RKO (cell line): ENCODE measurements at places on chromosomes 12 and 14.

GRCh38 chr14:105154476-105154871 lies 14.1 kb downstream of the JAG2 start:
- DNase-seq, result no peak

GRCh38 chr12:27151479-27151878 lies 69.1 kb upstream of the C12orf71 start:
- DNase-seq, result no peak

DNA sequence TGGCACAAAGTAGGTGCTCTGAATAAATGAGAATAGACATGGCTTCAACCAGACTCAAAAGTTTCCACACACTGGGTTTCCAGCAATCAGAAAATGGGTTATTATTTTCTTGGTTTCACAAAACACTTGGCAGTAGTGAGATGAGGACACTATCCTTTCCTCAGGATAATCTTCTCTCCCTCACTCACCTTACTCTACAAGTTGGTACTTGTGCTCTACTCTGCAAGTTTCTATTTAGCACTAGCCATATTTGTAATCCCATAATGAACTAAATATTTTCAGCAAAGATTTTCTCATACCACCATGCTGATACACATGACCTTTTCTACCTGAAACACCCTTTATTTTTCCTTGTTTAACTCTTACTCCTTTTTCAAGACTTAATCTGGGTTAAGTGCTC lies 137.7 kb downstream of the FOXA1 start:
- no peak for DNase-seq

GRCh38 chr14:21109377-21110138 lies 8.7 kb downstream of the TMEM253 start:
- DNase-seq, result no peak

- no peak for DNase-seq
These were observed 175.6 kb downstream of the GLT1D1 start for GRCh38 chr12:129028844-129029243.

DNA sequence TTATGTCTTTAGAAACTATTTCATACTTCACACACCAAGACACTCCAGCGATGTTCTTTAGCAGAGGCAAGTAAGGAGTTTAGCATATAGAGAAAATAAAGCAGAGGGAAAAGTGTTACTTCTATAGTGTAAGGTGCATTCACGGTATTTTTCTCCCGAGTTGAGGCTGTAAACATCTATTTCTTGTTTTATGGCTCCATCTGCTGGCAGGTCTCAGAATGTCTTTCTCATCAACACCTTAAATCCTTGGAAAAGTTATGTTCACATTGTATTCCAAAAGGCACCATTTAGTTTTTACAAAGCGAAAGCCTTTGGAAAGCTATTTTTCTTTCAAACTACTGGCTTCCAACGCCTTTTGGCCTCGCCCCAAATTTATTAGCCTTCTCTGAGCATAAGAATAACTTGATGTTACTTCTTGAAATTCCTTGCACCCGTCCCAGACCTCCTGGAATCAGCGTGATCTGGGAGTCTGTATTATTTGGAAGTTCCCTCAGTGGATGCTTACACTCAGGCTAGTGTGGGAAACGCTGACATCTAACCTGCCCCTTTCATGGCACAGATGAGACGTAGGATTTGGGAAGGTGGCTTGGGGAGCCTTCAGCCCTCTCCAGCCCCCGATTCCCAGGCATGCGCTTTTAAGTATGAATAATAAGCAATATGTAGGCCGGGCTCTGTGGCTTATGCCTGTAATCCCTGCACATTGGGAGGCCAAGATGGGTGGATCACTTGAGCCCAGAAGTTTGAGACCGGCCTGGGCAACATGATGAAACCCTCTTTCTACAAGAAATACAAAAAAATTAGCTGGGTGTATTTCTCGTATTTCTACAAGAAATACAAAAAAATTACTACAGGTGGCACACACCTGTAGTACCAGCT lies 1.9 kb upstream of the PIWIL1 start:
- DNase-seq, result peak; percentile 67

DNA sequence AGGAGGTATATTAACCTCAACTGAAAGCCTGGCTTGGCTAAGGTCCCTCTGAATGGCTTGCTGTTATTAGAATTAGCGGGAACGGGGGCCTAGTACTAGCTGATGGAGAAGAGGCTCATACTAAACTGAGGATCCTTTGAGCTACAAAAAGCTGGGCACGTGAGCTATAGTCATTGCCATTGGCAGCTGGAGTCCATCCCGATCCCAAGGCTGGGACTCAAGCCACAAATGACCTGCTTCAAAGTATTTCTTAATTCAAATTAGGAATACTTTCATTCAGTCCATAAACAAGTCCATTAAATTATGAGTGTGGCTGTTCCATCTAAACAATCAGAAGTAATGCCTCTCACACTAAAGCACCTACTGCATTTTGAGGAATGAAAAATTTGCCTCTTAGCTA lies 114.5 kb downstream of the DACT1 start:
- no peak for DNase-seq

- DNase-seq, result peak; percentile 59
These were observed 12.1 kb downstream of the SIRT4 start for GRCh38 chr12:120314220-120314619.

- no peak for DNase-seq
These were observed 86.9 kb downstream of the RIN3 start for GRCh38 chr14:92600318-92601053.

GRCh38 chr12:572532-572899 lies 90.7 kb downstream of the NINJ2 start:
- peak; percentile 95 for DNase-seq

DNA sequence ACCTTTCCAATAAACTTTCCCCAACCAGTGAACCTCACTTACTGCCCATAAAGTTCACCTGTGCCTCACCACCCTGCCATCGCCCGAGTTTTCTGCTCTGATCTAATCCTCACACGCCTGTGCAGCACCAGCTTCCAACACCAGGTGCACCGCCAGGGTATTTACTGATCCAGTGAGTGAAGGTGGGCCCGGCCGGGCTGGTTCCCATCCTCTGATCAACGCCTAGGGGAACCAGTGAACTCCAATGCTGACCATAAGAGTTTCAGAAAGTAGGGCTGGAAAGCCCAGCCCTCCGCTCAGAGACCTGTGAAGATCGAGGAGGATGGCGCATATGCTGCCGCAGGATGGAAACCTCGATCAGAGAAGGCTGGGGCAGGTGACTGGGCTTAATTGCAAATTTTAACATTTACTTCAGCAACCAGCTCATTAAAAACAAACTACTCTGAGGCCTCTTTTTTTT lies 685 bp upstream of the MYL6B start:
- peak; percentile 77 for DNase-seq

- no peak for DNase-seq
These were observed 77.2 kb upstream of the RFLNA start for GRCh38 chr12:124217508-124218242.

GRCh38 chr12:52669426-52669825 lies 10.8 kb downstream of the KRT1 start:
- no peak for DNase-seq

DNA sequence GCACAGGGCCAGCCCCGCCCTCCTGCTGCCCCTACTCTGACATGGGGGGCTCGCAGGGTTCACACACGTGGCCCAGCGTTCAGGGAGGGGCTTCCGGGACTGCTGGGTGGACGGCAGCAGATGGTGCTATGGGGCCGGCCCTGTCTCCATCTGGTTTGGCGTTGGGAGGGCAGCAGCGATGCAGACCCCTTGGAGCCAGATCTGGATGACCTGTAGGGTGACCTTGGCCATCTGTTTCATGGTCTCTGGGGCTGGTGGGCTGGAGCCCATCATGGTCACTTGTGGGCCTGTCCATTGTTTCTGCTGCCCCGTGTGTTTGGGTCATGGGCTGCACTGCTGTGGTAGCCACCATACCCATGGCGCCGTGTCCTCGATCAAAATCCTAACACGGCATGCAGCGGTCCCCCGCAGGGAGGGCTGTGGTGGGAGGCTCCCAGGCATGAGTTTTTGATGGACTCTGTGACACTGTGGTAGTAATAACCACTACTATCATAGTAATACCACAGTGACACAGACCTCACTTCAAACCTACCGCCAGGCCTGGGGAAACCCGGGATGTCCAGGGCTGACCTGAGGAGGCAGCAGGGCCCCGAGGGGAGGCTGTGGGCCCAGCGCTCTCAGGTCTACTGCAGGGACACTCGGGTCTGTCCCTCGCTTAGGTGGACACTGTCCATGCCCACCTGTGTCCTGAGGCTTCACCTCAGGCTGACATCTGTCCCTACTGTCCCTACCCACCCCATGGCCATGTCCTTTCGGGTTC lies 359.4 kb downstream of the TMEM121 start:
- DNase-seq, result no peak

GRCh38 chr12:97274386-97274785 lies 188.2 kb upstream of the RMST start:
- DNase-seq, result no peak

DNA sequence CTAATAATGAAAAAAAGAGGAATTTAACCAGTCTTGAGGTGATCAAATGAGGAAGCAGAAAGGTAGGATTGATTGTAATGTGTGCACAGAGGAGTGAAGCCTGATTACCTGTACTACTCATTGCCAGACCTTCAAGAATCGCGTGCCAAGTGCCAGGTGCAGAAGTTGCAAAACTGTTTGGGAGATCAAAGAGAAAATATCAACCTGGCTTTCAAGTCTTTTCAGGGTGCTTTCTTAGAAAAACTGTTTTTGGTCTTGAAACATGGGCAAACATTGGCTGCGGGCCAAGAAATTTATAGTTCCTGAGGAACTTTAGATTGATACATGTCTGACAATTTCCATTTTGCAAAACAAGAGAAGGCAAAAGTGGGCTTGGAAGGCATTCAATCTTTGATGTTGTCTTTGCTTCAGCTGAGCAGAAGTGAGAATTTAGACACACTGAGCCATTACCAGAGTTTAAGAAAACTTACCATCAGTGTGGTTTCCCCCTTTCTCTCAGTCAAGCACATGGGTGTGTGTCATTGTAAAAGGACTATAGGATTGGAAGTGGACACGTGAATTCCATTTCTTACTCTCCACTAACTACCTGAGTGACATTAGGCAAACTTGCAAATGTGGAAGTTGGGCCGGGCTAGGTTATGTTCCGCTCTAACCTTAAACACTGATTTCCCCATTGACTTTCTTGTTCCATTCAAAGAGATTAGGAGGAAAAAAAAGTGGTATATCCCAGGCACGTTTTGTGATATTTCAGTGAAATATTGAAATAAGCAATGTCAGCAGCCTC lies 486.2 kb downstream of the DIO2 start:
- DNase-seq, result no peak

DNA sequence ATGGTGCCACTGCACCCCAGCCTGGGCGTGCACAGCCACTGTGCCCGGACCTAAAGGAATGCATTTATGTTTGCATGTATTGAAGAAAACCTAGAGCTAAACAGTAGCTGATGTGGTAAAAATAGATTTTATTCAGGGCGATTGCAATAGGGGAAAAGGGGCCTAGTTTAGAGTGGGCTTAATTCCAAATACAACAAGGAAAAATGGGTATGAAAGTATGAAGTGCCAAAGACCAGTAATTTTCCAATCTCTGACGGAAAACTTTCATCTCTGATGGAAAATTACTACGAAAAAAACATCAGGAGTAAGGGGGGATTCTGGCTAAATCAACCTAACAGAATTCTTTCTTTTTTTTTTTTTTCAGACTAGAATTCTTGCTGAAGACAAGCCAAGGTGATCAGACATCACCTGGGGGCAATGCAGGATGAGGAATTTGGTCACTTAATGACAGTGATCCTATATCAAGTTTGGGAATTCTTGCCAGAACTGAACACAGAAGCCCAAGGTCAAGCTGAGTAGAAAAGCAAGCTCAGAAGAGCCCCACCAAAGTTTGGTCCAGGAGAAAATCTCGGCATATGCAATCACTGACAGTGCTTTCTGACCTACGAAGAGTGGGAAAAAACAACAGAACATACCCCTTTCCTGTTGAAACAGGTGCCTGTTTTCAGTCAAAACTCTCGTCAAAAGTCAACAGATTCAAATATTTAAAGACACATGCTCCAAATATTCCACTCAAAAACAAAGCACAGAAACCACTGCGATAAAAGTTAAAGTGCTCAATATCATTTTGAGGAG lies 13.7 kb upstream of the APOBEC1 start:
- no peak for DNase-seq

DNA sequence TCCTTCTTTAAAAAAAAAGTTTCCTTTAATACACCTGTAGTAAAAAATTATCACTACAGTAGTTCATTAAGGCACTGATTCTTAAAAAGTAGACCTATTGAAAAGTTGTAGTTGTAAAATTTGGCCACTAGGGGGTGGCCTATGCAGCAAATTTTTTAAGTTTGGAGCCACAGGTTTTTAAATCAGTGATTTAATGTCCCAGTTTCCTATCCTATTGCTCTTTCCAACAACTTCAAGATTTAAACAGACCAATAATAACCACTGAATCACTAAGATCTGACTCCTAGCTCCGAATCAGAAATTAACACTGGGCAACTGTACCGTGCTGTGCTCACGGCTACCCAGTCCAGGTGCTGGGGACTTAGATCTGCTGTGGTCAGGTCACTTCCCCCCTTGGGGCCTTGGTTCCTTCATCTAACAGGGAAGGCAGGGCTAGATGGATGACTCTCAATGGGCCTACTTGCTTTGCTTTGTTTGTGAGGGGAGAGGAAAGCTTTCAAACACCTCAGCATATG lies 279.3 kb downstream of the MED13L start:
- peak; percentile 54 for DNase-seq

DNA sequence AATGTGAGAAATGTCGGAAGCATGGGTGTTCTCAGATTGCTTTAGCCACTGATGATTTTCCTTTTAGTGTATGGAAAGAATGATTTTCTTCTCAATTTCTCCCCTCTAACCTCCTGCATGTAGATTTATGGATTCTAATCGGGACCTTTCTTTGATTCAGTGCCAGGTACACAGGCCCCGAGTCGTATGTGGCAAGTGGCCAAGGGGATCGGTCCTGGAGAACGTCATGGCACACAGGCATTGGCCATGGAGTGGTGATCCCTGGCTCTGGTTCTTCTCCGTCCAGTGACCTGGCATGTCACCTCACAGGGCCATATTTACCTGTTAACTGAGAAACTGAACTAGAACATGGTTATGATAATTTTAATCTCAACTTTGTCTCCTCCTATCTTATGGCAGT lies 58.1 kb downstream of the ETV6 start:
- no peak for DNase-seq

DNA sequence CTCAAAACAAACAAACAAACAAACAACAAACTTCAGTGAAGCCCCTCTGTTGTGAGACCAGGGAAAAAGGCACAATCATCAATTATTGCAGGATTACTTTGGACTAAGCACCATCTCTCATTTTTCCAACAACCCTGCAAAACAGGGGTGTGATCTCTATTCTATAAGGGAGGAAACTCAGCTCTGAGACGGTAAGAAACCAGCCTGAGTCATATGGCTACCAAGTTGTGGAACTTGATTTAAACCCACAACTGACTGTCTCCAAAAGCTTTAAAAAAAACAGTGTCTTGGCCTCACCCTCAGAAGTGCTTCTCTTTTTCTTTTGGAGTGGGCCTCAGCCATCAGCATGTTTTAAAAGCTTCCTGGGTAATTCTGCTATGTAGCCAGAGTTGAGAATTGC lies 49.8 kb downstream of the RIN3 start:
- DNase-seq, result no peak

GRCh38 chr12:130951636-130952035 lies 2.1 kb upstream of the ADGRD1 start:
- no peak for DNase-seq

DNA sequence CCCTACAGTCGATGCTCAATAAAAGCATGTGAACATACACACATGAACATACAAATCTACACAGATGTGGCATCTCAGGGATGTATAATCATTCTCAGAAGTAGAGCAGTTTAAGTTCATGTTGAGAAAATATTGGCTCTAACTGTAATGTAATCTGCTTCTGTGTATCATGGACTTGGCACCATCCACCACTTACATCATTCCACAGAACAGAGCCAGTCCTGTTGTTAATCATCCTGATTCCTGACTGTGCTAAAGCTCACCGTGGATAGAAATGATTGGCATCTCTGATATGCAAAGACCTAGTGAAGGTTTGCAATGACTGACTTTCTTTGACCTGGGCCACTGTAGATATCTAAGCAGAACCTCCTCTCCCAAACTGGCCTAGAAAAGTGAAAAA lies 1141.3 kb downstream of the BCL11B start:
- no peak for DNase-seq
